T-helper 9 cell (primary cell): ENCODE measurements at places on chromosomes 7 and 10.

DNA sequence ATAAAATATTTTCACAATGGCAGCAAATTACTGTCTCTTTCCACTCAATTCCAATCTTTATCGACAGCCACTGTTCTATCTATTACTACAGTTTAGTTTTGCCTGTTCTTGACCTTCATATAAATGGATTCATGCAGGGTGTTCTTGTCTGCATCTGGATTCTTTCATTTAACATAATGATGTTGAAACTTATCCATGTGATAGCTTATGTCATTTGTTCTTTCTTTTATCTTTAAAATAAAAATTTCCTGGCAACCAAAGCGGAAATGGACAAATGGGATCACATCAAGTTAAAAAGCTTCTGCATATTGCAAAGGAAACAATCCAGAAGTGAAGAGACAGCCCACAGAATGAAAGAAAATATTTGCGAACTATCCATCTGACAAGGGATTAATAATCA lies 20.5 kb upstream of the DMTF1 start:
- DNase-seq = no peak

- DNase-seq = peak; percentile 61
These were observed 1.4 kb downstream of the MYO1G start for GRCh38 chr7:44977304-44977958.

DNA sequence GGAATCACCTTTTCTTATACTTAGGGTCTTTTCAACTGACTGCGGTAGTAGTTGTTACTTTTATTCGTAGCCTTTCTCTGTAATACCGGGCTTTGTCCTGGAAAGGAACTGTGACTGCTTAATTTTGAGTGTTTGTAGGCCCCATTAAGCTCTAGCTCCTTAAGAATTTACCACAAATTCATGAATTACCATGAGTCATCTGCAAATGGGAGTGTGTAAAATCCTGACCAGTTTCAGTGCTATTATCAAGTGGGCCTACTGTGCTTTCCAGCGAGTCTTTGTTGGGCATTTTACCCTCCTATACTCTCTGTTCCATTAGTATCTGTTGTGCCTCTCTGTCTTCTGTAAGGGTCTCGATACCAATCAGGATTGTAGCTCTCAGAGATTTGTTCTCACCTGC lies 49.7 kb downstream of the ZMYND11 start:
- no peak for DNase-seq

DNA sequence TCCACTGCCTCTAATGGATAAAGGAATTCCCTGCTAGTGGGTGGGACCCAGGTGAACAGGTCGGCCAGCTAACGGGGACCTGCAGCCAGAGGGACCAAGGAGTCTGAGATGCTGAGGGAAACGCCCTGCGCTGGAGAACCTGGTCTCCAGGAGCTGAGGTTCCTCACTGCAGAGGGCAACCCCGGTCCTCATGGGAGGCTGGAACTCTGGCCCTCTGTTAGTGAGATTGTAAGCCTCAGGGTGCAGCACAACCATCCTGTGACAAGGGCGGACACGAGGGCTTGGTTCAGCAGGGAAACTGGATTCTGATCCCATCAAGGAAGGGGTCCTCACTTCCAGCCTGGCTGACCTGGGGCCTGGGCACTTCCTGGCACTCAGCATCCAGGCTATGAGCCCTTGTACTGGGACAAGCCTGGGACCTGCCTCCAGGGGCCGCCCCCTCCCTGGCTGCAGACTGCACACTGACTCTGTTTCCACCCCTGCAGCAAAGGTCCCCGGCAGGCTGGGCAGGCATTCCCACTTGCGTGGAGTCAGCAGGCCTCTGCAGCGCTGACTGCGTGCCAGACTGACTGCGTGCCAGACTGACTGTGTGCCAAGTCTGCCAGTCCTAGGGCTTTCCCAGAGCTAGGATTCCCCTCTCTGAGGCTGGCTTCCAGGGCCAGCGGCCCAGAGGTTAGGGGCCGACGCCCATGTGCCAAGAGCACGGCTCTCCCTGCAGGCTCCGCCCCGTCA lies 143.2 kb downstream of the MAPK8 start:
- no peak for DNase-seq

GRCh38 chr10:33334153-33334804 lies at the start of gene NRP1:
NRP1 (minus strand) TSS chr10:33334667; CDS start chr10:33334382, 285 bp downstream.
- DNase-seq = no peak

GRCh38 chr7:115410972-115411686 lies 489.2 kb downstream of the MDFIC start:
- DNase-seq = no peak

- DNase-seq = no peak
These were observed 163.7 kb downstream of the SRPK2 start for GRCh38 chr7:105224884-105225651.

DNA sequence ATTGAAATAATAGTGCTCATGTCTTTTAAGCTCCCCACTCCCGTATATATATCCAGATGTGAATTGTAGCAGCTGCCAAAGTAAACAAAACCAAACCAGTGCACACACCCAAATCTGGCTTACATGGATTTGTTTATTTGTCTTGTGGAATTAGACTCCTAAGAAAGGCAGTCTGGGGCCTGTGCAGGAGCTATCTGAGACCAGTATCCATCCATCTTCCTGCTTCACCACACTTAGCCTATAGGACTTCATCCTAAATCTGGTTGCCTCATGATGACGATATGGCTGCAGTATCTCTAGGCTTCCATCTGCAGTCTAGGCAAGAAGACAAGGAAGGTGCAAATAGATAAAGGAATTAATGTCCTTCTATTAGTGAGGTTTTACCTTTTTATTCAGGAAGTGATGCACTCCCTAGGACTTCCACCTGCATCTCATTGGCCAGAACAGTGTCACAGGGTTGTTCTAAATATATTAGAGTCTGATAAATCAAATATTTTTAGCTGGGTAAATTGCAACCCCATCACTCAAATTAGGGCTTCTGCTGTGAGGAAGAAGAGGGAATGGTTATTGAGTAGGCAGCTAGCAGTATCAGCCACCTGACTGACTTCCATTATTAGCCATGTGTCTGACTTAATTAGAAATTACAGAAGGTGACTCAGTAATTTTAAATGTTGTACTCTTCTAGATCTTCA lies 6.0 kb downstream of the WIPF3 start:
- no peak for DNase-seq

DNA sequence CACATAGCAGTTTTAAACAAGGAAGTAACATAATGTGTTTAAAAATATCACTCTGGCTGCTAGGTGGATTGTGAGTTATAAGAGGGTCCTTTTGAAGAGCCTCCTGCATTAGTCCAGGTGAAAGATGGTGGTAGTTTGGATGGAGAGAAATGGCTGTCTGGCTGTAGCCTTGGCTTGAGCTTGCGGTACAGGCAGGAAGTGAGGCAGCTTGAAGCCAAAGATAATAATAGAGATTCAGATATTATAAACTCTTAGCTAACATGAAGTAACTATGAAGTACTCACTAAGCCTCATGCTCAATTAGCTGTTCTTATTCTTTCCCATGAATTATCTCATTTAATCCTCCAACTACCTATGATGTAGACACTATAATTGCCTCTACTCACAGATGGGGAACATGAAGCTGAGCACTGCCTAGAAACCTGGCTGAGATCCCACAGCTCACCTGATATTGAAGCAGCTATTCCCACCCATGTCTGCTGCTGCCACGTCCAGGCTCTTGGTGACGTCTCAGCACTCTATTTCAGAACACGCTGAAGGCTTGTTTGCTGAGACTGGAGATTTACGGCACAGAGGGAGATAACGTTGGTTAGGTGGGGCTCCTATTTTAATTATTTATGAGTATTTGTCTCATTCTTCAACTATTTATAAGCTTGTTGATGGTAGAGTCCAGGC lies 10.4 kb downstream of the C10orf120 start:
- no peak for DNase-seq

DNA sequence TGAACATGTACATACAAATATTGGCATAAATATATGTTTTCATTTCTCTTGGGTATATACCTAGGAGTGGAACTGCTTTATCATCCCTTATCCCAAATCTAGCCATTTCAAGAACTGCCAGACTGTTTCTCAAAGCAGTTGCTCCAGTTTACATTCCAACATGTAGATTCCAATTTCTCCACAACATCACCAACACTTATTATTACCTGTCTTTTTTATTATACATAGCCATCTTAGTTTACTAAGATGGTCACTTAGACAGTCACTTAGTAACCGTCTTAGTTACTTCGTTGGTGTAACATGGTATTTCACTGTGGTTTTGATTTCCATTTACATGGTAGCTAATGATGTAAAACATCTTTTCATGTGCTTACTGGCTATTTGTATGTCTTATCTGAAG lies 82.7 kb downstream of the ZFAND4 start:
- DNase-seq = no peak

GRCh38 chr10:116728526-116729096 lies 13.8 kb downstream of the HSPA12A start:
- DNase-seq = no peak

GRCh38 chr7:30562498-30562897 lies 32.2 kb upstream of the GARS1 start:
- DNase-seq = no peak

- no peak for DNase-seq
These were observed 14.4 kb downstream of the HTRA1 start for GRCh38 chr10:122475591-122476332.

GRCh38 chr7:148708026-148708885 lies 9.6 kb downstream of the CUL1 start:
- DNase-seq = no peak

- DNase-seq = no peak
These were observed 91.0 kb upstream of the LRRTM3 start for GRCh38 chr10:66834802-66835201.

GRCh38 chr7:37771342-37771741 lies 77.1 kb upstream of the NME8 start:
- DNase-seq = no peak

- no peak for DNase-seq
These were observed 94.3 kb downstream of the USP6NL start for GRCh38 chr10:11517150-11517549.

GRCh38 chr10:110286841-110287240 lies 17.9 kb downstream of the SMNDC1 start:
- DNase-seq = no peak

- no peak for DNase-seq
These were observed 7.6 kb downstream of the CYCS start for GRCh38 chr7:25117226-25118047.

DNA sequence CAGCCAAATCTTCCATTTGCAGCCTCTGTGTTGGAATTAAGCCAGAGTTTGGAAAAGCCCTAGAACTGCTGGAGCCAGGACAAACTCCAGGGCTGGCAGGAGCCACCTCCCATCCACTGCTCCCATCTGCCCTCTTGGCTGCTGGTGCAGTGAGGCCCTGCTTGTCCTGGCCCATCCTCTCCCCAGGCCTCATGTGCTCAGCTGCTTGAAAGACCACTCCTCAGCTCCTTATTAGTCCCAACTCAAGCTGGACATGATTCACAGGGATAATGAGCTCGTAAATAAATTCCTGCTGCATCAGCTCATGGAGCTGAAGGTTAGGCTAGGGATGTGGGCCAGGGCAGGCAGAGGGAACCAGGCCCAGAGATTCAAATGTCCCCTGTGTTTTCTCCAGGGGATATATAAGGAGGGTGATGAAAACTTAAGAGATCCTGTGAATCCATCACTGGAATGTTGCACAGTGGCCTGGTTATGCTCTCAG lies 282.8 kb downstream of the RPS24 start:
- no peak for DNase-seq

DNA sequence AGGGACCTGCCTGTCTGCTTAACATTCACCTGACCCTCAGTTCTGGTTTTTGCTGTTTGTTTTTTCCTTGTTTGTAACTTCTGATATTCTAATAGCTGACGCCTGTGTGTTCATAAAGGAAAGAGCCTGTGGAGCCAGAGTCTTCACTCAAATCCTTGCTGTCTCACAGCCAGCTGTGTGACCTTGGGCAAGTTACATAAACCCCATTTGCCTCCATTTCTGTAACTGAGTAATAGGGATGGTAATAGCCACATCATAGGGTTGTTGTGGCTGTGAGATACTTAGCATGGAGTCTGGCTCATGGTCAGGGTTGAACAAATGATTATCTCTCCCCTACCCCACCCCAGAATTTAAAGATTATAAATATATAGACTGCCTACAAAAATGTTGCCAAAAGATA lies 27.0 kb downstream of the WBP1L start:
- DNase-seq = no peak

DNA sequence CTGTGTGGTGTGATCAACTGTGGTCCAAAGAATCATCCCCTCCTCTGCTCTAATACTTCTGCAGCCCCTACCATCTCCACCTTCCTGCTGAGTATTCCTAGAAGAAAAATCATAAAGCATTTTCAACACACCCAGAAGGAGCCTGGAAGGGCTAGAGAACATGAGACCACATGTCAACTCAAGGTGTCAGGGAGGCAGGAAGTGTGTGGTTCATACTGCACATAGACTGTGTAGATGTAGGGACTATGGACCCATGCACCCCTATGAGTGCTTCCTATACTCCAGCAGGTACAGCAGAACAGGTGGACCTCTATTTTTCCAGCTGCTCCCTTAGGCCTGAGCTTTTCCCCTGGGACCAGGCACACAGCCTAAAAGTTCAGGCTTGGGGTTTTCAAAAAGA lies 2.6 kb upstream of the ZNF746 start:
- DNase-seq = no peak

DNA sequence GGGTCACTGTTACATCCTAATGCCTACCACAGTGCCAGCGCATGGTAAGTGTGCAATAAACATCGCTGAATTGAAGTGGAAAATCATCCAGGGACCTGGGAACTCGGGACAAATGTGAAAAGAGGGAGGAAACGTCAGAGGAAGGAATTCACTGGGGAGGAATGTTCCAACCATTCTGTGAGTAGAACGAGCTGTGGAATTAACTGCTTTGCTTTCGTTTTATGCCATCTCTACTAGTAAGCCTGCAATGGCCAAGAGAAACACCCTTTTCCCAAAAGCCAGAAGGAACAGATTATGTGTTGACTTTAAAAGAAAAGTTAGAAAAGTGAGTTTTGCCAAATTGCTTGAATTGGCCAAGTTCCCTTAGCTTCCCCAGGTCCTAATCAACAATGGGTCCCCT lies 1044.9 kb downstream of the TYW1 start:
- no peak for DNase-seq

- no peak for DNase-seq
These were observed 86.5 kb downstream of the PROSER2 start for GRCh38 chr10:11909618-11910017.

DNA sequence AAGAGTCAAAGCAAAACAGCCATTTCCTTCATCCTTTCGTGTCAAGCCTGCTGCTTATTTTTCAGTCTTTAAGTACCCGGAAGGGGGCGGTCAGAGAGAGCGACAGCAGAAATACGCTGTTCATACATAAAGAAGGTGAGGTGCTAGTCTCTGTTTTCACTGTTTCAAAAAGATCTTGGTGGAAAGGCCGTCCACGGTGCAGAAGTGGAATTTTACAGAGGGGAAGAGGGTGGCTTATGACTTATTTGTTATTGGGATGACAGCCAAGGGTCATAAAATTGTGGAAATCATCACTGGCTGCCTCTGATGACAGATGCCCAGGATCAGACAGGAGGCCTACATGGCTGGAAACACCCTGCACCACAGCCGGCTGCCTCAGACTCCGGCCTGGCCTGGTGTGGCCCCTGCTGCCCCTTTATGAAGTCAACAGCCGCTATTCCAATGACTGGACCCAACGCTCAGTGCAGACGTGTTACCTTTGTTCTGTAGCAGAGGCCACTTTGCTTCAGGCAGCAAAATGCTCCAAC lies 57.0 kb downstream of the HIPK2 start:
- DNase-seq = no peak

GRCh38 chr7:101870361-101871062 lies 53.1 kb downstream of the CUX1 start:
- no peak for DNase-seq

- no peak for DNase-seq
These were observed 15.1 kb downstream of the HTR7 start for GRCh38 chr10:90842725-90843124.

GRCh38 chr10:11756766-11757315 lies 14.7 kb downstream of the ECHDC3 start:
- DNase-seq = no peak

- DNase-seq = no peak
These were observed 180.6 kb downstream of the SND1 start for GRCh38 chr7:127832592-127832991.
